ENCODE measurements at places on chromosomes 7 and 10. TPM values are rescaled to one million over a fixed set of nuclear protein-coding genes. Genes with fewer than 3 reads are reported as not detected.

DNA sequence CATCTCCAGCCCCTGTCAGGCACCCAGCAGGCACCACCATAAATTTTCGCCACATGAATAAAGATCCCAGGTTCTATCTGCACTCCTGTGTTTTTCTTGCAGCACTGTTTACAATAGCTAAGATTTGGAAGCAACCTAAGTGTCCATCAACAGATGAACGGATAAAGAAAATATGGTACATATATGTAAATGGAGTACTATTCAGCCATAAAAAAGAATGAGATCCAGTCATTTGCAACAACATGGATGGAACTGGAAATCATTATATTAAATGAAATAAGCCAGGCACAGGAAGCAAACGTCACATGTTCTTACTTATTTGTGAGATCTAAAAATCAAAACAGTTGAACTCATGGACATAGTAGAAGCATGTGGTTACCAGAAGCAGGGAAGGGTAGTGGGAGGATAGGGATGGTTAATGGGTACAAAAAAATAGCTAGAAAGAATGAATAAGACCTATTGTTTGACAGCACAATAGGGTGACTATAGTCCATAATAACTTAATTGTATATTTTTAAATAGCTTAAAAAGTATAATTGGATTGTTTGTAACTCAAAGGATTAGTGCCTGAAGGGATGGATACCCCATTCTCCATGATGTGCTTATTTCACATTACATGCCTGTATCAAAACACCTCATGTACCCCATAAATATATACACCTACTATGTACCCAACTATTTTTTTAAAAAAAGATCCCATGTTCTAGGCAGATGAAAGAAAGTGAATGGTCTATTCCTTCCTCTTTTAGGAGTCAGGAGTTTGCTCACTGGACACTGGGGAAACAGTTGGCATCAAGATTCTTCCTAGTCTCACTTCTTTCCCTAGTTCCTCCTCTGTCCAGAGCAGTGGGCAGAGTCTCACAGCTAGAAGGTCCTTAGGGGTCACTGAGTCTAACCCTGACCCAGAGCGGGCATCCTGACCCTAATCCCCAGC is 1.0 kb upstream of the NPFFR1 start:
- no peak for DNase-seq

DNA sequence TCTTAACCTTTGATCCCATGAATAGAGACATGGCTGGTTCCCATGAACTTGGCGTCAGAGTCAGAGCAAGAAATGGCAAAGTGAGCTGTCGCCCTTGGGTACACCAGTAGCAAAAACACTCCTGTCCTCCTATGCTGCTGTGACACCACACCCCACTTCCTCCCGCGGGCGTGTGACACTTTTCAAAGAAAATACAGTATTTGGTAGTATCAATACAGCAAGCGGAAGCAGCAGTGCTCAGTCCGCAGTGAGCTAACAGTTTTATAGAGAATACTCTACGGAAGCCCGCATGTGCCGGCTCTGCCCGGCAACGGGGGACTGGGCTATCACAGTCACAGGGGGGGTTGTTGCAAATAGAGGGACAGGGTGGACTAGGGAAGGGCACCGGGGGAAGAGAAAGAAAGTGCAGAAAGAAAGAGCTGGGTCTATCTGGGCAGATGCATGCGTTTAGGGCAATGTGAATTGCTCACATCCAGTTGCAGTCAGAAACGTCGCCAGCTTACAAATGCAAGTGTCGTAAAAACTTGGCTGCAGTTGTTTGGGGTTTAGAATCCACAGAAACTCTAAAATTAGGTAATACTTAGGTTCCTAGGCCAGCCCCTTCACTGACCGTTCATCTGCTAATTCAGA is 49.8 kb downstream of the PRKCQ start:
- DNase-seq = no peak

DNA sequence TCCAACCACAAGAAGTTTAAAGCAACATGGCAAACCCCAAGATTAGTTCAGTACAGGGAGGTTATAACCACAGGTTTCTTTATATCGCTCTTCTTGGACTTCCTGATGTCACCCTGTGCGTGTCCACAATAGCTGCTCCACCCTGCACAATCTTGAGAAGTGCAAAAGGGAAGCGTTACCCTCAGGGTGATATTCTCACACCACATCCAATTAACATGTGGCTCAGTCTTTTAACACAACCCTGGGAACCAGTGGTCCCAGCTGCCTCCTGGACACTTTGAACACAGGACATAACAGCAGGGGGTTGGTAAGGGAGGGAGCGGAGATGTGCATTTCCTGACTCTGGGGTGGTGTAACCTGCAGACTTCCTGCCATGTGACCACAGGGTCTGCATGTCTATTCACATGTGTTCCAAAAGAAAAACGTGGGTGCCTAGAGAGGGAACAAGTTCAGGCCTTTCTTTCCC is 64.6 kb downstream of the GSAP start:
- DNase-seq = no peak

- DNase-seq = no peak
Observed at GRCh38 chr10:71351628-71352319, 32.7 kb downstream of the SLC29A3 start.

TRIM50 gene
- not detected for total RNA-seq

ITGA8 gene
- total RNA-seq = 2.5 TPM

Data from osteoblast (primary cell).